ENCODE measurements at places on chromosomes 7 and 10. TPM values are rescaled to one million over a fixed set of nuclear protein-coding genes. Genes with fewer than 3 reads are reported as not detected.

ITIH2 gene
- total RNA-seq, result not detected

OR2A12 gene
- total RNA-seq, result not detected

TRPV5 gene
- not detected for total RNA-seq

ASB10 gene
- total RNA-seq, result not detected

DNA sequence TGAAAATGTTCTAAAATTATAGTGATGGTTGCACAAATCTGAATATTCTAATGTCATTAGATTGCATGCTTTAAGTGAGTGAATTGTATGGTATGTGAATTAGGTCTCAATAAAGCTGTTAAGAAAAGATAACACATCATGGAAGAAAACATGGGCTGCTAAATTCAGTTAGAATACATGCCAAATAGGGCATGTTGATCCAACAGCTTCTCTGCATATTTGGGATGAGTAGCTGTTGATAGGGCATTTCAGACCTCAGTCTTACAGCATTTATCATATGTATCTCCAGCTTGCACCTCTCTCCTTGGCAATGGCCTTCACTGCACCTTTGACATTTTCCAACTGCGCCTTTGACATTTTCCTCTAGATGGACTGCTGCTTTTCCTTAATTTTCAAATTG is 13.2 kb downstream of the CREB5 start:
- no peaks in the 10 kb centered on the region for H3K36me3 ChIP-seq
- no peak overlapping the region for H3K27ac ChIP-seq
- no peak overlapping the region for H3K4me3 ChIP-seq
- DNase-seq, result no peak

- DNase-seq, result no peak
- H3K36me3 ChIP-seq, result no peaks in the 10 kb centered on the region
- H3K27me3 ChIP-seq, result no peaks in the 10 kb centered on the region
- H3K4me3 ChIP-seq, result no peak overlapping the region
- no peaks in the 10 kb centered on the region for H3K4me1 ChIP-seq
Measured at GRCh38 chr10:128230401-128230800, 104.2 kb upstream of the MKI67 start.

DNA sequence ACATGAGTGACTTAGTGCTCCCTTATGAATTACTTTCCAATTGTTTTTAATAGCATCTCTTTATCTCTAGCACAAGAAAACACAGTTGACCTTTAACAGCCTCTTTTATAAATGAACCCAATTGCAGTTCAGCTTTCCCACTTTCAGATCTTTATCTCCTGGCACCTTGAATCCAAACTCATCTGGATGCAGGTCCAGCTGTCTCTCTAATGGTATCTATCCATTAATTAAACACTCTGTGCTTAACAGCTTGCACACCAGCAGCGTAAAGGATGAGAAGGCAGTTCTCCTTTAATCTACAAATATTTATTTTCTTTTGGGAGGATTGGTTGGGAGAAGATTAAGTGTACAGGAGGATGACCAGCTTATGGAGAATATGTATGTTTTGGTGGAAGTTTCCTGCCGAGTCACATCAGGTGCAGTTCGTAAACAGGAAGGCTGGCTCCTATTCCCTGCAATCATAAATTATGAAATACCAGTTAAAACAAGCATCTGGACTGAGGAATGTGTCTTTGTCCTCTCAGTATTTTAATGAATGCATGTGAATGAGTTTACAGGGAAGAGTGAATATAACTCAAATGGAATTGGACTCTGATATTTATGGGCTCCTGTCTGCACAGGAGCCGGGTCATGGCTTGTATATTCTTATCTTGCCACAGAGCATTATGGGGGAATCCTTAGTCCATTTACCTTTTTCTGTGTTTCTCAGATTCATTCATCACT is 232.7 kb downstream of the PHF14 start:
- H3K36me3 ChIP-seq, result no peaks in the 10 kb centered on the region
- H3K27ac ChIP-seq, result no peak overlapping the region
- H3K4me1 ChIP-seq, result no peaks in the 10 kb centered on the region

DNA sequence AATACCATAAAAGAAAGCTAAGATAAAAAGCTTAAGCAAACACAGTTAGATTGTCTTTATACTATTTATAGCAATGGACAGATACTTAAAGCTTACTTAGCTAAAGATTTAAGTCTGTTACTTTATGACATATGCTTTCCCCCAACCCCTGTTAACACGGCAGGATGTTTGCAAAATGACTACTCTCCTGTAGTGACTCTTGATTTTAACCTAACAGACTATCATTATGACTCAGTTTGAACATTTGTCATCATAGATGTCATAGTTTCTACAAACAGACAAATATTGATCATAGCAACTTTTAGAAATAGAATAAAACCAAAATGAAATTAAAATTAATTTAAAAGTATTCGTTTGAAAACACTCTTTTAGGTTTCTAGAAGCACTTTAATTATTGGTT is 7.8 kb upstream of the COMMD3 start:
- no peak overlapping the region for H3K4me3 ChIP-seq
- H3K4me1 ChIP-seq, result no peaks in the 10 kb centered on the region
- H3K27me3 ChIP-seq, result no peaks in the 10 kb centered on the region
- no peak overlapping the region for H3K27ac ChIP-seq

DNA sequence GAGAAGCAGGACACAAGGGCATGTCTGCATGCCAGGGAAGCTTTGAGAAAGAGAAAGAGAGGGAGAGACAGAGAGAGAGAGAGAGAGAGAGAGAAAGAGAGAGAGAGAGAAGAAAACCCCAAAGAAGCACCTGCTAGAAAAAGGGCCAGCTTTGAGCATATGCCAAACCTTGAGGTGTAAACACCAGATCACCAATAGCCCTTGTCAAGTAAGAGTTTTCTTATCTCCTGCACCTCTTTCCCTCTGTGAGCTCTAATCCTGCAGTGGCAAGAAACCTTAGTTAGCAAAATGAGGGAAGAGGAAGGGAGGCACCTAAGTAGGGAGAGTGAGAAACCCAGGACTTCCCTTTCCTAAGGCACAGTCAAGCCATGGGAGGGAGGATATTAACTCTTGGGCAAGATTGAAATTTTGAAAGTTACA is 11.3 kb upstream of the TRDMT1 start:
- H3K27me3 ChIP-seq, result no peaks in the 10 kb centered on the region
- DNase-seq, result no peak
- peaks cover 49% of the 10 kb centered on the region for H3K4me1 ChIP-seq

- no peak for DNase-seq
- H3K27me3 ChIP-seq, result no peaks in the 10 kb centered on the region
- H3K4me1 ChIP-seq, result peaks cover 3% of the 10 kb centered on the region
- no peaks in the 10 kb centered on the region for H3K36me3 ChIP-seq
Measured at GRCh38 chr10:115046686-115047236, 46.4 kb upstream of the ATRNL1 start.

- no peaks in the 10 kb centered on the region for H3K36me3 ChIP-seq
- DNase-seq, result no peak
- H3K27ac ChIP-seq, result no peak overlapping the region
Measured at GRCh38 chr10:101063548-101064414, 2.0 kb downstream of the KAZALD1 start.

DNA sequence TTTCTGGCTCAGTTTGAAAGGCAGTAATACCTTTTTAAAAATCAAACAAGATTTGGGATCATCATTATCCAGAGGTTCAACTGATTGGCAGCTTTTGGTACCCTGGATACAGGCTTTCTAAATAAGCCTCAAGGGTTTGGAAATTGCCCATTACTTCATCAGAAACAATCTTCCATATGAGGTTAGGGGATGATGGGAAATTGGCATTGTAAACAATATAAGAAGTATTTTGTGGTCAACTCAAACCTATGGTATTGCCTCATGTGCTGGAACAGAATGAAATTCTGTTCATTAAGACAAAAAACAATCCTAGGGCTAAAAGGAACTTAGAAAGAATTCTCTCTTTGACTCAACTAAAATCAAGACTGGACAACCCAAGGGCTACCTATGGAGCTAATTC is 92.6 kb upstream of the HECTD2 start:
- no peak for DNase-seq
- H3K36me3 ChIP-seq, result no peaks in the 10 kb centered on the region
- no peak overlapping the region for H3K27ac ChIP-seq
- H3K4me3 ChIP-seq, result no peak overlapping the region
- no peaks in the 10 kb centered on the region for H3K4me1 ChIP-seq

GRCh38 chr10:86971232-86971991 is 3.1 kb downstream of the ADIRF start:
- H3K4me1 ChIP-seq, result peaks cover 47% of the 10 kb centered on the region
- H3K27me3 ChIP-seq, result no peaks in the 10 kb centered on the region
- DNase-seq, result no peak
- H3K36me3 ChIP-seq, result no peaks in the 10 kb centered on the region
